HT1080 (cell line): ENCODE measurements at places on chromosomes 1 and 21. TPM values are rescaled to one million over a fixed set of nuclear protein-coding genes. Genes with fewer than 3 reads are reported as not detected.

GRCh38 chr1:241331328-241332036 lies 25.5 kb downstream of the RGS7 start:
- DNase-seq = no peak

DNA sequence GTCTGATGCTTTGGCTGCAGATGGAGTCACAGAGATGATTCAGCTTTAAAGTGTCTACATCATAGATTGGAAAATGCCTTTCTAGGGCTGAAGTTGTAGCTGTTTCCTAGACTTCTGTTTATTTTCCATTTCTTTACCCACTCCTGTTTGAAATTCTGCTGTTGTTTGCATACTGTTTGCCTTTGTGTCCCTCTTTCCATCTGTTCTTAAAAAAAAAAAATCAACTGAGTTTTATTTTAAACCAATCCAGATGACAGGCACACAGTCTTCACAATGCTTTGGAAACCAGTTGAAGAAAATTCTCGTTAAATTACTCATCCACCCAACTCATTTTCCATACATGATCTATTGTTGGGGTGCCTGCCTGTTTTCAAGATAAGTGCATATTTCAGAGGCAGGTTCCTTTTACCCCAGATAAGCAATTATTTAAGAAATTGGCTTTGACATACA lies 245.9 kb downstream of the DISC1 start:
- DNase-seq = peak; percentile 39

DNA sequence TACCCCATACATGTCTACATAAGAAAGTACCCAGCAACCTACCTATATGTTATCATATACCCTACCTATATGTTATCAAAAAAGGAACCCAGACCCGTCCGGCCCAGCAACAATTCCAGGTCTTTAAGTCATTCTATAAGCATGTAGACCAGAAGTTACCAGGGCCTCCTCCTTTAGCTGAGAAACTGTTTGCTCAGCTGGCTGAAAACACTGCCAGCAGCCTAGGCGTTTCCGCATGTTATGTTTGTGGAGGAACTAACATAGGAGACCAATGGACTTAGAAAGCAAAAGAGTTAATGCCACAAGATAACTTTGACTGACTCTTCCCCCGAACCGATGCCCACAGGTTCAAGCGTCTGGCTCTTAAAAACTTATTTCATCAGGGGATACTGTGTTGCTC lies 7.1 kb upstream of the ZNF678 start:
- no peak for DNase-seq

DNA sequence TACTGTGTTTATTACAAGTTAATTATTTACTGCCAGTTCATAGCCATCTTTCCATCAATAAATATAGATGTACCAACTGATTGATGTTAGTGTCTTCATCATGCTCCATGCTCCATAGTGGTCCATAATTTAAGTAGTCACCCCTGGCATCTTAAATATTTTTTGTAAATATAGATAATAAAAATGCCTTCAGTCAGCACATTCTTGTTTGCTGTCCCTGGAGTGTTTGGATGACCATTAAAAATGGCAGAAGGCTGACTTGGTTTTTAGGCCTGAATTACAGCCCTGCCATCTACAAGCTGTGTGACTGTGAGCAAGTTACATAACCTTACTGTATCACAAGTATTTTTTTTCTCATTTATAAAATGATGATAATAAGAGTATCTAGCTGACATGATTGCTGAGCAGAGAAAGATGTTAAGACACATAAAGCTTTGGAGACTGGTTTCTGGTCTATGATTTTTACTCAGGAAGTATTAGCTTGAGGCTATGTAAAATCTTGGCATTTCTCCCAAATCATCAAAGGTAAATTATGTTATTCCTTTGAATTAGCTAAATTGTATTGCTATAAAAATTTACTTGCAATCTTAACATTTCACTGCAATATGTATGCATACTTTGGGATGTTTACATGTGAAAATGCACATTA lies 427.2 kb downstream of the USP25 start:
- no peak for DNase-seq

Gene MYOC
- total RNA-seq = not detected in 2 replicates

DNA sequence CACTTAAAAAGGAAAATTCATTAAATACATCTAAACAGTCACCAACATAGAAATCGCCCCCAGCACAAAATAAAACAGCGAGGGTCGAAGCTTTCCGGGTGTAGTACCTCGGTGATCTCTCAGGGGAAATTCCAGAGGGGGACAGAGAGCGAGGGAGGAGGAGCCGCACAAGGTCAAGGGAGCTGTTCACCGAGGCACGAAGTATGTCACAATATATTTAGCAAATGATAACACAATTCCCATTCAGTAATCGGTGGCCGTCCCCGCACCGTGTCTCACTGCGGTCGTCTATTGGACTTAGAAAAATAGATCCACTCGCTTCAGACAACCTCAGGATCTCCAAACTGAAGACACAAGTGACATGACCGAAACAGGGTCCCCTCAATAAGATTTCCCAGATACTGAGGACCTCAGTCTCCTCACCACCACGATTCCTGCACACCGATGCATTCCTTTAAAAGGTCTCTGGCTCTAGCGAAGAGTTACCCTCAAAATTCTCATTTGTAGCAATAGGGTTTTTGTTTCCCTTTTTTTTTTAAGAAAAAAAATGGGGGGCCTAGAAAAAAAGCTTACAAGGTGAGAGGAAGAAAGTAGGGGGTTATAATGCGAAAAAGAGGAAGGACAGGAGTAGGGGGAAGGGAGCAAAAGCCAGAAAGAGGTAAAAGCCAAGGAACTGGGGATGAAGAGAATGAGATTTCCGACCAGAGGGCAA lies 1.1 kb downstream of the LPGAT1 start:
- DNase-seq = no peak

DNA sequence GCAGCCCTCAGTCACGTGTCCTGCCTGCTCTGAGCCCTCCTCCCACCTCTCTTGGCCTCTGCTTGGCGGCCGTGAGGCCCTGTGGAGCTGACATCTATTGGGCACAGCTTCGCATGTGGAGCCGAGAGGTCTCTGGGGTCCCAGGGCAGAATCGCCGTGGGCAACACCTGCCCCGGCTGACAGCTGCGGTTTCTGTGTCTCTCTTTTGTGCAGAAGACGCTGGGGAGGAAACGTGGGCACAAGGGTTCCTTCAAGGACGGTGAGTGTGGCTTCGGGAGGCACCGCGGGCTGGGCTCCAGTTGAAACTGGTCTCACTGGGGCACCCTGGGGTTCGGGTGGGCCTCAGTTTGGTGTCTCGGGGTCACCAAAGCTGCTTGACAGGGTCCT lies 11.5 kb downstream of the ARHGEF16 start:
- no peak for DNase-seq

GRCh38 chr1:224783006-224783651 lies 146.3 kb upstream of the DNAH14 start:
- DNase-seq = peak; percentile 77

Gene DSCAM
- total RNA-seq = 0.03 TPM in 1 of 2 replicates, not detected in the other

Gene TSPEAR
- not detected in 2 replicates for total RNA-seq

- DNase-seq = no peak
Measured at GRCh38 chr1:33373606-33374005, 52.7 kb upstream of the A3GALT2 start.

- DNase-seq = peak; percentile 59
Measured at GRCh38 chr21:20591284-20591683, 406.9 kb upstream of the NCAM2 start.

- no peak for DNase-seq
Measured at GRCh38 chr1:207284209-207284897, 37.1 kb upstream of the CD55 start.

- DNase-seq = no peak
Measured at GRCh38 chr1:202259705-202260104, 66.1 kb downstream of the LGR6 start.

- DNase-seq = no peak
Measured at GRCh38 chr1:184228558-184228957, 158.3 kb upstream of the C1orf21 start.

Gene CZIB
- total RNA-seq = 60.4 and 60.9 TPM in 2 replicates

DNA sequence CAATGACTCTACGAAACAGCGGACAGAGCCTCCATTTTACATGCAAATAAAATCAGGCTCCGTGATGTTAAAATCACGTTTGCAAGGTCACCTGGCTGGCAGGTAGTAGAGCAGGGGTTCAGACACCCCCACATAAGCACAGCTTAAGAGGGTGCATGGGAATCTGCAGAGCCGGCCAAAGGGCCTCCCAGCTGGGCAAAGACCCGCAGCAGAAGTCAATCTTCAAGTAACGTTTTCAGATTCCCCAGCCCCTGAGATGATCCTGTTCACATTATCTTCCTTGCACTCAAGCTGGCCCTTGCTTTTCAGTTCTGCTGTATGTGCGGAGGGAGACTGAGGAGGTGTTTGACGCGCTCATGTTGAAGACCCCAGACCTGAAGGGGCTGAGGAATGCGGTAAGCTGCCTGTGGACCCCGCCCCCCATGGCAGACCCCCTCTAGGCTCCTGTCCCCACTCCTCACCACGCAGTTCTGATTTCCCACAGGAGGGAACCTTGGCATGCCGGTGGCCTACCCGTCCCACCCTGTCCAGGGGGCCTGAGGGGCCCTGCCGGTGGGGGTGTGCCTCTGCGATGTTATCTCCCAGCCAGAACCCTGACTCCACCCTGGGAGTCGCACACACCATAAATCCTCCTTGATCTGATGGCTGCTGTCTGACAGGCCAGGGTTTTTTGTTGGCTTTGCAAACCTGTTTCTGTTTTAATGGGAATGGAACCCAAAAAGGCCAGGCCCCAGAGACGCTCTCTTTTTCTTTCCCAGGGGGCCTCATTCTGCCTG lies 28.2 kb downstream of the GRHL3 start:
- no peak for DNase-seq

Gene EFNA3
- 3.3 and 7.0 TPM in 2 replicates for total RNA-seq

Gene KRTAP7-1
- total RNA-seq = not detected in 2 replicates

DNA sequence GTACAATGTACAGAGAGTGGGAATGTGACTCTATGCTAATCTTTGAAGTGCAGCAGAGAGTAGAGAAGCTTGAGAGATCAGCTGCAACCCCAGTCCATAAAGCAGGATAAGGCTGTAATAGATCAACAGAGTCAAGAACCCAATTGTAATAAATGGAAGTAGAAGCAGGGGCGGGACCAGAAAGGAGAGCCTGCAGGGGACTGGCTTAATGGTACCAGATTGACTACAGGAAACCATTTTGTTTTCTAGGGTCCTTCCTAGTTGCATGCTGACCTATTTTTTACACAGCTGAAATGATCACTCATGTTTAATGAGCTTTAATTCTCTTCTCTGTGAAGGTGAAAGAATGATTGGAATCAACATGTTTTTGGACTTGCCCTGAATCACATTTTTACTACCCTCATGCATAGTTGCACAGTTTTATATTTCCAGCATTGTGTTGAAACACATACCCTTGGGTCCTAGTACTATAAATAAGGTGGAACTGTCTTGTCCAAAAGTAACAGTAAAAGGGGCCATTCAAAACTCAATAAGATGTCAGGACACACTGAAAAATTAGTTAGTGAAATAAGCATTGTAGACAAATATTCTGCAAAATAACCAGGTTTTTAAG lies 69.8 kb downstream of the GPR88 start:
- no peak for DNase-seq

DNA sequence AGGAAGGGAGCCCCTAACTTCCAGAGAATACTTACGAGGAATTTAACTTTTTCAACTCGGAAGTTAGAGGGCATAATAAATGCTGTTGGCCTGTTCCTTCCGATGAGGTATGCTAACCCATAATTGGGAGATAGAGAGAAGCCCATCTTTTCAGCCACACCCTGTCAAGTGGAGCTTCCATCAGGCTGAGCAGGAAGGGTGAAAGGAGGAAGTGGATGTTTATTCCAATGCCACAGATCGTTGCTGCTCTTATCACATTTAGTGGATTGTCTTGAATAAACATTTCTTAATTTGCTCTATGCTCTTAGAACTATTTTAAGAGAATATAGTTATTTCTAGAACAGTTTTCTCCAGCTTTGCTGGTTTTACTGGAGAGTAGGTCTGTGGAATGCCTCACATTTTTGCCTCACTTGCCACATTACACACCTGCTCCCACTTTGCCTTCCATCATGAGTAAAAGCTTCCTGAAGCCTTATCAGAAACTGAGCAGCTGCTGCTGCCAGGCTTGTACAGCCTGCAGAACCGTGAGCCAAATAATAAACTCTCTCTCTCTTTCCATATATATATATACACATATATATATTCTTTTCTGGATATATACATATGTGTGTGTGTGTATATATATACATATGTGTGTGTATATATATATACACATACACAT lies 60.0 kb upstream of the RGS21 start:
- no peak for DNase-seq

Gene BCAR3
- total RNA-seq = 156 and 163 TPM in 2 replicates

- DNase-seq = no peak
Measured at GRCh38 chr1:903305-903704, 20.4 kb upstream of the SAMD11 start.

Gene RUNX3
- 3.2 and 5.5 TPM in 2 replicates for total RNA-seq

Gene CD84
- not detected in 2 replicates for total RNA-seq

DNA sequence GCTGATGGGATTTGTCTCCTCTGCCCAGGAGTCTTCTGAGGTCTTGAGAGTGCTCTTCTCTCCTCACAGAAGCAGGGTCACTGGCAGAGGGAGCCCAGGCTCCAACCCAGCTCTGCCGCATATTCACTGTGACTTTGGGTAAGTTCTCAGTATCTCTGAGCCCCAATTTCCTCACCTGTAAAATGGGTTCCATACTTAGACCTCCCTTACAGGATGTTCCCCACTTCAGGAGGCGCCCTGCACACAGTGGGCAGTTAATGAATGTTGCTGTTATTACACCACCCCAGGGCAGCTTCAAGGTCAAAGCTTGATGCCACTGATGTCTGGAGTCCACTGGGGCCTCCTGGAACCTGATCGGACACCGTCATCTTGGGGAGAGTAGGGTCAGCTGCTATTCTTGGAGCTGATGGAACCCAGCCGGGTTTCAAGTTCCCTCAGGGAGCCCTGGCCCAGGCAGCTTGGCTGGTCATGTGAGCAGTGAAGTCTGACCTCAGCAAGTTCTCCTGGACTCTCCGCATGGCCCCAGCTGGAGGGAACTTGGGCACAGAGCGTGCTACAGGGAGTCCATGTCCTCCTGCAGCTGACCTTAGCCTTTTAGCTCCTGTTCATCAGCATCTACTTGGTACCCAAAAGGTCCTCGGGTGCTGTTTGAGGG lies 21.8 kb downstream of the COA7 start:
- DNase-seq = no peak

DNA sequence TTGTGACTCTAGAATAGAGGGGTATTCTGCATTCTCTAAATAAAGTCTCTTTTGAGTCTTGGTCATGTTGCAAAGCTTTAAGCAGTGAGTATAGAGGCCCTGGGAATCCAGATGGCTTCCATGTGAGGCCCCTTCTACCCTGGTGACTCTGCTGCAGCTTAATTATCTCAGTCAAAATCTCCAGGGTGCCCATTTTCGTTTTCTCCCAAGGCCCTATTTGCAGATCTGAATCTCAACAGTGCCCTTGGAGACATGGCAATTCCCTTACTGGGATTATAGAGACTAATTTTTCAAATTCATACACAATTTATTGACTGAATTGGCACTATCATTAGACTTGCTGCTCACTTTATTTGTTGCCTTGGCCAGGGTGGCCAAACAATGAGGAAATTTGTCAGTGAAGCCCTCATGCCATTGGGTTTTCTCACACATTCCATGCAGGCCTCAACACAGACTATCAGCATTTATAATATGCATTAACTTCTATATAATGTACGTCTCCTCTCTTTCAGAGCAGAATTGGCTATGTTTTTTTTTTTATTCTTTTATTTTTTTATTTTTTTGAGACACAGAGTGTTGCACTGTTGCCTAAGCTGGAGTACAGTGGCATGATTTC lies 35.1 kb downstream of the PROX1 start:
- no peak for DNase-seq
